ENCODE measurements at places on chromosomes 2 and 18. TPM values are rescaled to one million over a fixed set of nuclear protein-coding genes. Genes with fewer than 3 reads are reported as not detected.

Gene IFIH1
- total RNA-seq, result 17.5 TPM

Gene IL1A
- 0.60 TPM for total RNA-seq

Gene POTEI
- 2.1 TPM for total RNA-seq

Gene PROKR1
- total RNA-seq, result 0.10 TPM

Gene CHRNG
- 0.87 TPM for total RNA-seq

Gene PPP1R1C
- 7.4 TPM for total RNA-seq

Gene DSG4
- 0.17 TPM for total RNA-seq

Gene GPBAR1
- total RNA-seq, result 5.7 TPM

Gene EMILIN1
- total RNA-seq, result 60.7 TPM

DNA sequence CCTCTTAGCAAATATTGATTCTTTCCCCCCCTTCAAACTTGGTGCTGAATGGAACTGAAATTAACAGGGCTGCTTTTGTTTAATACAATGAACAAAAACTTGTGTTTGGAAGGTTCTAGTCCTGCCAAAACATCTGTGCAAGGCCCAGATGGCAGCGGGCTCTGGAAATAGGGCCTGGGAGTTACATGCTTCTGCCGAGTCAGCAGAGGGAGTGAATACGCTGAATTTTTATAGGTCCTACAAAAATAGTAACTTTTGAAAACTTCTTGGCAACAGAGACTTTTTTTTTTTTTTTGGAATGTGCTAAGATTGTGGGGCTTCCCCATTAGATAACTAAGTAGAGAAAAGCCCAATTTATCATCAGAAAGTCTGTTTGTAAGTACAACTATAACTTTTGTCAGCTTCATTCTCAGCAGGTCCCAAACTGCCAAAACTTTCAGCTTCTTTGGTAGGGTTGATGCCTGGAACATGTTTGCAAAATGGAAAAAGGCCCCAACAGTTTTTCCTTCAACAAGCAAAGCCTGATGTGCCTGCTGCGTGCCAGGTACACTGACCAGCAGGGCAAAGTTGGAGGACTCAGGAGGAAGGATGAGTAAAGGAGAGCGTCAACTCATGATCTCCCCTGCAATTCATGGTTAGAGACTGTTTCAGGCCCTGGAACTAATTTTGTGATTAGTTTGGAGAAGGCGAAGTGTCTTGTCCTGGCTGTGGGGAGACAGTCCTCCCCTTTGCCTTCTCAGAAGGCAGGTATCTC is 45.1 kb upstream of the HDAC4 start:
- H3K4me3 ChIP-seq, result no peak overlapping the region
- no peak overlapping the region for H3K27ac ChIP-seq
- peaks cover 27% of the 10 kb centered on the region for H3K27me3 ChIP-seq

GRCh38 chr2:79901161-79901560 is 388.3 kb downstream of the CTNNA2 start:
- H3K4me3 ChIP-seq, result no peak overlapping the region
- H3K4me1 ChIP-seq, result no peaks in the 10 kb centered on the region
- DNase-seq, result no peak
- H3K27me3 ChIP-seq, result peaks cover 4% of the 10 kb centered on the region
- H3K36me3 ChIP-seq, result no peaks in the 10 kb centered on the region

DNA sequence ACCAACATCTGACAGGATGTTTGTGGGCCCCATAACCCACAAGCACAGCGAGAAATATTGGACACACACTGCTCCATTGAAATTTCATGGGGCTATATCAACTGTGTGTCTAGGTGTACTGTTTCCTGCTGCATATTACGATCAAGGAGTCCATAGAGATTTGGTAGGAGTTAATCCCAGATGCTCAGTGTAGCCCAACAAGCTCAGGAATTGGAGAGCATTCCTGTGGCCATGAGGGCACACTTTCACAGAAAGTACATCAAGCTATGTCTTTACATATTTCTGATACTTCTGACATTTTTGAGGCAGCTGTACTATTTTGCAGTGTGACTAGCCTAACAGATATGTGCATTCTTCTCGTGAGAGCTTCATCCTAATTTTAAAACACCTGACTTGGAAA is 473.1 kb downstream of the PTH2R start:
- H3K27ac ChIP-seq, result no peak overlapping the region
- H3K27me3 ChIP-seq, result no peaks in the 10 kb centered on the region
- no peak for DNase-seq

DNA sequence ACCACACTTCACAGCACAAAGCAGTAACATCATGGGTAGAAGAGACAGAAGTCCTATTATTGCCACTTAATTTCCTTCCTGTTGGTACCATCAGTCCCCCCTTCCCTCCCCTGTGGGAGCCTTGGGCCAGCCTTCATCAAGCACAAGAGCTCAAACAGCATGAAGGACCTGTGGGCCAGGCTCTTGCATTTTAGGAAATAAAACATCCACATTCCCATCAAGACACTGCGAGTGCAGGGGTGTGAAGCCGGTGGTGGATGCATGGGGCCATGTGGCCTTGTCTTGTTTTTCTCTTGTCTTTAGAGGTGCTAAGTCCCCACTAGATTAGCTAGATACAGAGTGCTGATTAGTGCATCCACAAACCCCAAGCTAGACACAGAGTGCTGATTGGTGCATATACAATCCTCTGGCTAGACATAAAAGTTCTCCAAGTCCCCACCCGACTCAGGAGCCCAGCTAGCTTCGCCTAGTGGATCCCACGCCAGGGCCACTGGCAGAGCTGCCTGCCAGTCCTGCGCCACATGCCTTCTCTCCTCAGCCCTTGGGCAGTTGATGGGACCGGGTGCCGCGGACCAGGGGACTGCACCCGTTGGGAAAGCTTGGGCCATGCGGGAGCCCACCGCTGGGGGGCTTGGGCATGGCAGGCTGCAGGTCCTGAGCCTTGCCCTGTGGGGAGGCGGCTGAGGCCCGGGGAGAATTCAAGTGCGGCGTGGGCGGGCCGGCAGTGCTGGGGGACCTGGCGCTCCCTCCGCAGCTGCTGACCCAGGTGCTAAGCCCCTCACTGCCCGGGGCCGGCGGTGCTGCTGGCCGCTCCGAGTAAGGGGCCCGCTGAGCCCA is 14.7 kb upstream of the PXDN start:
- H3K4me3 ChIP-seq, result no peak overlapping the region
- H3K27ac ChIP-seq, result no peak overlapping the region
- H3K27me3 ChIP-seq, result peaks cover 16% of the 10 kb centered on the region
- peaks cover 4% of the 10 kb centered on the region for H3K36me3 ChIP-seq

DNA sequence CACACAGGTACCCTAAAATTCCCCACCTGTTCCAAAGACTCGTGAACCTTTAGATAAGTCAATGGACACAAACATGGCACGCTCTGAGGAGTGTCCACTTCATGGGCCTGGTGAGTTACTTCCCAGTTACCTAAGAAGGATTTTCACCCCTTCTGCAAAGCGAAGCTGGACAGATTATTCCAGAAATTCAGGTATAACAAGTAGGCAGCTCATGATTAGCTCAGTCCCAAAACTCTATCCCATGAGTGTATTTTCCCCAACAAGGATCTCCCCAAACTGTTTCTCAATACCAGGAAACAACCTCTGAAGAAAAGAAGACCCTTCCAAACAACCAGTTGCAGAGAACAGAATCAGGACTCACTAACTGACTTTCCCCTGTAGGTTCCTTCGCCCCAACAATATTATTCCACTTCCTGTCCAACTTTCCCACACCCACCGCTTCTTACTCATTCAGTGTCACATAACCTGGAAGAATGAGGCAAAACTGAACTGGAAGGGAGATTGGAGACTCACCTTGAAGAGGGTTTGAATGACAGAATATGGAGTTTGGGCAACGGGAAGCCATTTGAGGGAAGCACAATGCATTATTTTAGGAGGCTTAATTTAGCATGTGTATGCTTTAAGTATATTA is 120.1 kb downstream of the ANTXR1 start:
- no peak overlapping the region for H3K27ac ChIP-seq
- no peaks in the 10 kb centered on the region for H3K4me1 ChIP-seq
- no peaks in the 10 kb centered on the region for H3K27me3 ChIP-seq
- no peak for DNase-seq
- H3K4me3 ChIP-seq, result no peak overlapping the region
- H3K36me3 ChIP-seq, result peaks cover 13% of the 10 kb centered on the region

- H3K27me3 ChIP-seq, result no peaks in the 10 kb centered on the region
- no peak for DNase-seq
- H3K27ac ChIP-seq, result peak overlapping the region; percentile 5
- H3K4me3 ChIP-seq, result no peak overlapping the region
Measured at GRCh38 chr2:152623076-152623740, 94.1 kb downstream of the PRPF40A start.

- no peaks in the 10 kb centered on the region for H3K27me3 ChIP-seq
- no peak for DNase-seq
- no peaks in the 10 kb centered on the region for H3K36me3 ChIP-seq
- peaks cover 45% of the 10 kb centered on the region for H3K4me1 ChIP-seq
- peak overlapping the region; percentile 86 for H3K27ac ChIP-seq
Measured at GRCh38 chr2:28695245-28695647, 56.4 kb upstream of the PPP1CB start.

DNA sequence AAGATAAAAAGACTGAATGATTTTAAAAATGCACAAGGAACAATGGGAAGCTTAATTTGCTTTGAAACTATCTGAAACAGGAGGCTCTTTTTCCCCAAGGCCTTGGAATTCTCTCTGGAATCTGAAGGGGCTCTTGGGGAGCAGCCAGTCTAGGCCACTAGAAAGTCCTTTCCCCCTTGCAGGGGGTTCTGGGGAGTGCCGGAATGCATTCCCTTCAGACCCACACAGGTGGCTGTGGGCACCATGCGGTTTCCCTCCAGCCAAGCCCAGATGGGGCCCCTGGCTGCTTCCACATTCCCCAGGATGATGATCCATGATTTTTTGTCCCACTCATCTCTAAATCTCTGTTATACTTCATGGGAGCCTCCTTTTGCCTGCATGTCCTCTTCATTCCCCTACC is 10.7 kb downstream of the GPR45 start:
- DNase-seq, result no peak
- no peaks in the 10 kb centered on the region for H3K27me3 ChIP-seq
- no peak overlapping the region for H3K27ac ChIP-seq
- peaks cover 4% of the 10 kb centered on the region for H3K4me1 ChIP-seq
- no peak overlapping the region for H3K4me3 ChIP-seq

GRCh38 chr2:226913641-226914040 is 77.8 kb downstream of the RHBDD1 start:
- no peak overlapping the region for H3K27ac ChIP-seq
- no peaks in the 10 kb centered on the region for H3K4me1 ChIP-seq
- H3K36me3 ChIP-seq, result peaks cover 18% of the 10 kb centered on the region
- no peak for DNase-seq

DNA sequence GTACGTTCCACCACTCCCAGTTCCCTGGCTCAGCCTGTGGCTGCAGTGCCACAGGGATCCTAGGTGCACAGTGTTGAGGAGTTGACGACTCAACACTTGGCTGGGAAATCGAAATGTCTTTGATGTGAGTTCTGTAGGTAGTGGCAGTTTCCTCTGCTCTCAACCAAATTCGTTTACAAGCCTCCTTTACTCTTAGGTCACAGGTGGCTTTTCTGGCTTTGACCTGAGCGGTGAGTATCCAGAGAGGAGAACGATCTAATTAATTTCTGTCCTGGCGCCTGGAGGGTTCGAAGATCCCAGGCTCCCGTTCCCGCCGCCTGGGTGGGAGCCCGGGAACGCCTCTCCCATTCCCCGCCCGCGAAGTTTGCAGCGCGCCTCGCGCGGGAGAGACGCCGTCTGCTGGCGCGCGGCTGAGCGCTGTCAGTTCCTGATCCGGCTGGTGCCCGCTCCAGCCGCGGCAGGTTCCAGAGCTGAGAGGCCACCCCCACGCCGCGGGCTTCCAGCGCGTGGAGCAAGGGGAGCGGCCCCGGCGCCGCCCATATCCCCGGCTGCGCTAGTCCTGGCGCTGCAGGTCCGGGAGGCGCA is at the start of gene LAMA3:
Gene LAMA3, plus strand, starts transcription at position 423 of the 585 bp plus-strand sequence. CDS start 231 bp downstream, outside the sequence.
- H3K4me1 ChIP-seq, result no peaks in the 10 kb centered on the region
- H3K27ac ChIP-seq, result peak within 1 kb of the TSS; percentile 67
- H3K27me3 ChIP-seq, result peaks cover 55% of the 10 kb centered on the region
- DNase-seq, result peak; percentile 72
- peaks cover 4% of the 10 kb centered on the region for H3K36me3 ChIP-seq

GRCh38 chr2:44932564-44933392 is 8.7 kb upstream of the SIX3 start:
- H3K36me3 ChIP-seq, result no peaks in the 10 kb centered on the region
- DNase-seq, result no peak
- H3K4me1 ChIP-seq, result peaks cover 12% of the 10 kb centered on the region
- H3K27me3 ChIP-seq, result peaks cover 89% of the 10 kb centered on the region
- no peak overlapping the region for H3K27ac ChIP-seq

Data from type B pancreatic cell (in vitro differentiated cells).